Activated T-cell treated with anti-CD3 and anti-CD28 coated beads, Interleukin-2, amount 50 U/mL, for 72 hours (primary cell): ENCODE measurements at places on chromosomes 12 and 14.
A peak's percentile ranks its signal among the peaks of the same experiment; 100 is the strongest.

DNA sequence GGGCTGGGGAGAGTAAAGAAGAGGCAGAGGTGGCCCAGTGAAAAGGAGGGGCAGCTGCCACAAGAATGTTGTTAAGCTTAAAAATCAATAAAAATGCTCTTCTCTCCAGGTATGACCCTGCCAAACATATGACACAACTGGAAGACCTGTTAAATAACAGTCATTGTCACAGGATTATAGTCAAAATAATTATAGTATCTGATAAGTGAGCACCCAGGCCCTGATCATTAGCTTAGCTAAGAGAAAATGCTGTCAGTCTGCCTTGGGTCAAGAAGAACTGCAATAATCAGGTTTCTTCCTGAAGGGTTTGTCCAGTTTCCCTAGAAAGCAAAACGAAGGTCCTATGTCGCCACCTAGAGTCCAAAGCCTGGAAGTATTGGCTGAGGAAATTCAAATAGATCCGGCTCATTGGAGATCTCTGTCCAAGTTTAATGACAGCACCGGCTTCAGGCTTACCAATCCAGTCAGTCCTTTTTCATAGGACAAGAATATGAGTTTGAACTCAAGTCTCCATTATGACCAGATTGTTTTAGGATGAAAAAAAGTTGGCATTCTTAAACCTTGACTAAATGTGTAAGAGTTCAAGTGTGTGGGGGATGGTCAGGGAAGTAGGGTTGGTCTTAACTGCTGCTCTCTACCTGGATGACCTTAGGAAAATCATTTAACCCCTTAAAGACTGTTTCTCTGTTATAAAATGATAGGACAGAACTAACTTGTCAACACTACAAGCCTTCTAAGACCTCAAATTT is 22.5 kb upstream of the NKX2-8 start:
- DNase-seq: peak; percentile 43

GRCh38 chr12:119206348-119207062 is 27.8 kb downstream of the HSPB8 start:
- no peak for DNase-seq

DNA sequence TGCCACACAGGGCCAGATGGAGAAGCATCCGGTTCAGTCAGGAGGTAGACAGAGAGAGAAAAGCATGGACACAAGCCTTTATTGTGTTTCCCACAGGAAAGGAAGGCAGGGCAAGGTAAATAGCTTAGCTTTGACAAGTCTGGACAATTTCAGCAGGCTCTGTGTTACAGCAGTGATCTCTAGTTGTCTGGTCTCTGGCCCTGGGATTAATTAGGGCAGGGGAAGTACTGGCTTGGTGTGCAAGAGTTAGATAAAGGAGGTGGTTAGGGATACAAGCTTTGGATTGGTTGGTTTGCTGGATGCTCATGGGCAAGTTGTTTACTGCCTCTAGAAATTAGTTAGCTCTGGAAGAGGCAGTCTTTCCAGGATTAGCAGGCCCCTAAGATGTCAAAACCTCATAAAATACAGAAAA is 15.1 kb upstream of the NGDN start:
- no peak for DNase-seq

GRCh38 chr12:96365604-96366380 is 34.4 kb downstream of the CDK17 start:
- no peak for DNase-seq

DNA sequence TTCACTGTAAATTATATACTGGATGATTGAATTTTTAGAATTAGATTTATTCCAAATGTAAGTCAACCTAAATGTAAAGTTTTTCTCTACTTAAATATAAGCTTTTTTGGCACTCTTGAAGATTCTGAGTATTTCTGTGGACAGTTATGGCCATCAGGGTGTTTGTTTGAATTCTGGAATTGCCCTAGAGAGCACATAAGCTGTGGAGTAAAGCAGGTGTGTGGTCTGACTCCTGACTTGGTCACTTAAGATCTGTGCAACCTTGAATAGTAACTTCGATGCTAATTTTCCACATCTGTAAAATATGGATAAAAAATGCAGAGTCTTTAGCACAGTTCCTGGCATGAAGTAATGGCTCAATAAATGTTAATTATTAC is 64.4 kb downstream of the FUT8 start:
- DNase-seq: no peak

DNA sequence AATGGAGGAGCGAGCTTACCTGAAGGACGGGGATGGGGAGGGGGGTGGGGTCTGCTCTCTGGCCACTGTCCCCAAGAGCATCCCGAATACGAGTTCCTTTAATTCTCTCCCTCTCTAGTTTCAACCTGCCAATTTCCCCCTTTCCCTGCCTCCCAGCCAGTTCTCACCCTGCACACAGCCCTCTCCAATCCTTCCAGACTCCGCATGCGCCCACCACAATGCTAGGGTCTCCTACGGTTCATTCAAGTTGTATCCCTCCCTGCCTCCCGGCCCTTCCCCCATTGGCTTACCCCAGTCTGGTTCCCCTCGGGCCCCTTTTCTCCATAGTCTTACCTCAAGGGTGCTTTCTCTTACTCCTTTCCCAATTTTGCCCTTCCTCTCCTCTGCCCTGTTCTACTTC is 708 bp upstream of the IGFBP6 start:
- no peak for DNase-seq

GRCh38 chr12:56720731-56721151 is 4.4 kb downstream of the NACA start:
- no peak for DNase-seq

GRCh38 chr12:106332536-106332935 is 25.0 kb upstream of the POLR3B start:
- DNase-seq: no peak

GRCh38 chr12:49953961-49954846 is 3.7 kb downstream of the AQP2 start:
- DNase-seq: no peak

DNA sequence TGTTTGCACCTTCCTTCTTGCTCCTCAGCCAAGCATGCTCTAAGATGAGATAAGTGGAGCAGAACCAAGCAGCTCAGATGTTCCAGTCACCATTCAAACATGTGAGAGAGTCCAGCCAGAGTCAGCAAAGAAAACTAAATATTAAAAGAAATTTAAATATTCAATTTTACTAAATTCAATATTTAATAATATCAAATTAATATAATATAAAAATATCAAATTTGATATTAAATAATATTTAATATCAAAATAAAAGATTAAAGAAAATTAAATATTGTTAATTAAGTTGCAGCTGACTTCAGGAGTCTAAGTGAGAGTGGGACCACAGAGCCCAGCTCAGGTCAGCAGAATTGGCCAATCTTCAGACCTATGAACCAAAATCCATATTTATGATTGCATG is 526.1 kb upstream of the FLRT2 start:
- DNase-seq: no peak

DNA sequence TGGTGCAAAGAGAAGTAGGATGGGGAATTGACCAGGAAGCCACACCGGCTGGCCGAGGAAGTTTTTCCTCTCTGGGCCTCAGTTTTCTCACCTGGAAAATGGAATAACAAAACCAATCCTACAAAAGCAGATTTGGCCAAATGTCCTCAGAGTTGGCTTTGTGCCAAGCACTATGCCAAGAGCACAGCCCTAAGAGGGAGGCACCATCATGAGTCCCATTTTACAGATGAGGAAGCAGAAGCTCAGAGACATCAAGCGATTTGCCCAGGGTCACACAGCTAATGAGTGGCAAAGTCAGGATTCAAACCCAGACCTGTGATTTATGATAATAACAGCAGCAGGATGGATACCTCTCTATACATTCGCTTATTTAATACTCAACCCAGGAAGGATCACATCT is 27.3 kb downstream of the RASAL1 start:
- no peak for DNase-seq

- DNase-seq: no peak
Observed at GRCh38 chr14:83461521-83461920, 1927.9 kb upstream of the SEL1L start.

DNA sequence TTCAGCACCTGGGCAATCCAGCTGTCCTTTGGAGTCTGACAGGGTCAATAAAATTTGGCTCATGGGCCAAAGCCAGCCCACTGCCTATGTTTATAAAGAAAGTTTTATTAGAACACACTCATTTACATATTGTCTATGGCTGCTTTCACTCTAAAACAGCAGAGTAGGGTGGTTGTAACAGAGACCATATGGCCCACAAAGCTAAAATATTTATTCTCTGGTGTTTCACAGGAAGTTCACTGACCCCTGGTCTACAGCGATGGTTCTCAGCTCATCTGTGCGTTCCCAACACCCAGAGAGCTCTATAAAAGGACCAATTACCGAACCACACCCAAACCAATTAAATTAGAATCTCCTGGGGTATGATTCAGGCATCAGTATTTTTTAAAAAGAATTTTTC is 37.7 kb upstream of the RTRAF start:
- DNase-seq: no peak

GRCh38 chr12:6827982-6828780 is at the start of gene P3H3:
P3H3 (plus strand) TSS chr12:6828407; CDS start chr12:6828441, 34 bp downstream.
- DNase-seq: no peak

- DNase-seq: no peak
Observed at GRCh38 chr12:77013091-77013490, 52.3 kb downstream of the E2F7 start.

DNA sequence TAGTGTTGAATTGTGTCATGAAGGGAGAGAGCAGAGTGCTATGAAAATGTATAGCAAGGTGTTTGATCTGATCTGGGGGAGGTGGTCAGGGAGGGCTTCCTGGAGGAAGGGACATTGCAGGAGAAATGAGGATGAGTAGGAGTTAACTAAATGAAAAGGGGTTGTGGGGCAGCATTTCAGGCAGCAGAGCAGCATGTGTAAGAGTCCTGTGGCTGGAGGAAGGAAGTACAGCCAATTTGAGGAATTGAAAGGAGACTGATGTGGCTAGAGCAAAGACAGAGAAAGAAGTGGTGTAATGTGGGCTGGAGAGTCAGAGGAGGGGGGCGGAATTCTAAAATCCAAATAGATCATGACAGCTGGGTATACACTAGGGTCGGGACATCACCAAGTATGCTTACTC is 20.5 kb downstream of the NPC2 start:
- no peak for DNase-seq

- DNase-seq: no peak
Observed at GRCh38 chr12:71046215-71046614, 111.6 kb downstream of the TSPAN8 start.

GRCh38 chr12:2963760-2964292 is 4.6 kb downstream of the TEAD4 start:
- DNase-seq: no peak

- DNase-seq: no peak
Observed at GRCh38 chr14:74965486-74966153, 10.2 kb upstream of the PGF start.

- no peak for DNase-seq
Observed at GRCh38 chr12:11773889-11774677, 124.6 kb downstream of the ETV6 start.

GRCh38 chr12:52141875-52142274 is 49.9 kb downstream of the KRT80 start:
- no peak for DNase-seq

DNA sequence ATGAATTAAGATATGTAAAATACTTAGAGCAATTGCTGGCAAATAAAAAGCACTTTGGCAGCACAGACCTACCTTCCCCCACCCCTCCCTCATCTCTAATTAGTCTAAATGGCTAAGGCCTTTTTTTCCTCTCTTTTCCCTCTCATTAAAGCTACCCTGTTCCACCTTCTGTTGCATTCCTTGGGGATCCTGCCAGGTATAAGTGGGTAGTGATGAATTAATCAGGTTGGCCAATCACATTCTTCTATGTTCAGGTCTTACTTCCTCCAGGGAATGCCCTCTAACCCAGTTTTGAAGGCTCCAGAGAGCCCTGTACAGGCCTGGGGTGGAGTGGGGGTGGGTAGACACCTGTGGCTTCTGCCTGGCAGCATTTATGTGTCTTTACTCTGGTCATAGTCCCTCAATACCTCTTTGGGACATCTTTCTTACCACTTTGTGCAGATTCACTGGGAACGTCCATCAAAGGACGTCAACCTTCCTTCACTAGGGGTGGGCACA is 28.4 kb downstream of the HSPB8 start:
- no peak for DNase-seq

- DNase-seq: peak; percentile 24
Observed at GRCh38 chr12:92505254-92506231, 197.2 kb upstream of the PLEKHG7 start.
